ENCODE measurements at places on chromosomes 5 and 9.

DNA sequence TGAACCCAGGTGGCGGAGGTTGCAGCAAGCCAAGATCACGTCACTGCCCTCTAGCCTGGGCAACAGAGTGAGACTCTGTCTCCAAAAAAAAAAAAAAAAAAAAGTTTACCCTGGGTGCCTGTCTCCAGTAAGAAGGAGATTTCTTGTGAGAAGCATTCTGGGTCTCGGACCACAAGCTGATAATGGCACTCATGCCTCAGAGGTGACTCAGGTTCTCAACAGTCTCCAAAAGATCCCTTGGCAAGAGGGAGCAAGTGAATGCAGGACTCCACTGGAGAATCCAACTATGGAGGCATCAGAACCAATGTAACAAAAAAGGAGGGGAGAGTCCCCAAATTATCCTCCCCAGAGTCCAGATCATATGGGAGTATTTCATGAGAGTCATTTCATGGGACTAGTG lies 106.0 kb upstream of the LRRTM2 start:
- no peak overlapping the region for H3K4me3 ChIP-seq
- peaks cover 51% of the 10 kb centered on the region for H3K4me1 ChIP-seq
- H3K27me3 ChIP-seq: no peaks in the 10 kb centered on the region
- peaks cover 6% of the 10 kb centered on the region for H3K36me3 ChIP-seq
- no peak overlapping the region for H3K27ac ChIP-seq

GRCh38 chr9:84166891-84167290 lies 173.7 kb downstream of the SLC28A3 start:
- no peak for DNase-seq
- no peaks in the 10 kb centered on the region for H3K36me3 ChIP-seq
- H3K27me3 ChIP-seq: peaks cover 9% of the 10 kb centered on the region
- no peaks in the 10 kb centered on the region for H3K4me1 ChIP-seq

DNA sequence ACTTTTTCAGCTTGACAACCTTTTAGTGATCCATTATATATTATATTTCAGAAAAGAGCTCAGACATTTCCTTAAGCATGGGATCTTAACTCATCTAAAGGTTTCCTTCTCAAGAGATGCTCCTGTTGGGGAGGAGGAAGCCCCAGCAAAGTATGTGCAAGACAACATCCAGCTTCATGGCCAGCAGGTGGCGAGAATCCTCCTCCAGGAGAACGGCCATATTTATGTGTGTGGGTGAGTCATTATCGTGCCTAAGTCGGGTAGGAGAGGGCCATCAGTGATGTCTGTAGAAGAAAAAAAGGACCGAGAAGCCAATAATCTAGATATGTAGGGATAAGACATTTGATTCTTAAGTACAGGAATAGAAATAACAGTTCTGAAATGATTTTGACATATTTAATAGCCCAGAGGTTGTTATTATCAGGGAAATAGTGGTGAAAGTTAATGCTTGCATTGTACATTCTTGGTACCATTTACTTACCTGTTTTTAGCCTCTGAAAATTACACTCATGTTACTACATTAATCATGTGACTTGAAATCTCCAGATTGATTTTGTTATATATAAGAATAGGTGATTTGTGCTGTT lies 28.2 kb downstream of the MTRR start:
- peaks cover 16% of the 10 kb centered on the region for H3K4me1 ChIP-seq
- no peaks in the 10 kb centered on the region for H3K27me3 ChIP-seq
- H3K36me3 ChIP-seq: peaks cover 69% of the 10 kb centered on the region
- no peak overlapping the region for H3K4me3 ChIP-seq

- no peak for DNase-seq
- H3K27me3 ChIP-seq: no peaks in the 10 kb centered on the region
- peaks cover 6% of the 10 kb centered on the region for H3K36me3 ChIP-seq
- peak overlapping the region; percentile 29 for H3K27ac ChIP-seq
Observed at GRCh38 chr9:20315677-20316076, 306.6 kb downstream of the MLLT3 start.

DNA sequence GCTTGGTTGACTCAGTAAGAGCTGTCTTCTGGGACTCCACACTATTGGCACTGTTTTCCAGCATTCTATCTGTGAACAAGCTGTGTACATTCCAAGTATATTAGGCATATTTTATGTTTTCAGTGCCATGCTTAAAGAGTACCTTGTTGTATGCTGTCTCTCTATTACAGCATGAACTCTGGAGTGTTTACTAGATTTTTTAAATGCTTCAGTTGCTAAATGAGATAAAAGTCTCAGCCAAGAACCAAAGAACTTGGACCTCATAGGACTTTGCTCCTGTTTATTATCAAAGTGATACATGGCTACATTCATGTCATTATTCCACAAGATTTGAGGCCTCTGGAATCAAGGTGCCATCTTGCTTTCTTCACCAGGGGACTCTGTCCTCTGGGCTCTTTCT lies 167.2 kb downstream of the C9orf152 start:
- no peak overlapping the region for H3K4me3 ChIP-seq
- H3K36me3 ChIP-seq: no peaks in the 10 kb centered on the region
- DNase-seq: no peak
- H3K4me1 ChIP-seq: no peaks in the 10 kb centered on the region

- H3K4me3 ChIP-seq: peak overlapping the region; percentile 91
- peak; percentile 95 for DNase-seq
- peaks cover 20% of the 10 kb centered on the region for H3K27me3 ChIP-seq
- H3K27ac ChIP-seq: peak overlapping the region; percentile 94
- H3K4me1 ChIP-seq: peaks cover 22% of the 10 kb centered on the region
Observed at GRCh38 chr5:79514391-79515105, 614 bp upstream of the HOMER1 start.

DNA sequence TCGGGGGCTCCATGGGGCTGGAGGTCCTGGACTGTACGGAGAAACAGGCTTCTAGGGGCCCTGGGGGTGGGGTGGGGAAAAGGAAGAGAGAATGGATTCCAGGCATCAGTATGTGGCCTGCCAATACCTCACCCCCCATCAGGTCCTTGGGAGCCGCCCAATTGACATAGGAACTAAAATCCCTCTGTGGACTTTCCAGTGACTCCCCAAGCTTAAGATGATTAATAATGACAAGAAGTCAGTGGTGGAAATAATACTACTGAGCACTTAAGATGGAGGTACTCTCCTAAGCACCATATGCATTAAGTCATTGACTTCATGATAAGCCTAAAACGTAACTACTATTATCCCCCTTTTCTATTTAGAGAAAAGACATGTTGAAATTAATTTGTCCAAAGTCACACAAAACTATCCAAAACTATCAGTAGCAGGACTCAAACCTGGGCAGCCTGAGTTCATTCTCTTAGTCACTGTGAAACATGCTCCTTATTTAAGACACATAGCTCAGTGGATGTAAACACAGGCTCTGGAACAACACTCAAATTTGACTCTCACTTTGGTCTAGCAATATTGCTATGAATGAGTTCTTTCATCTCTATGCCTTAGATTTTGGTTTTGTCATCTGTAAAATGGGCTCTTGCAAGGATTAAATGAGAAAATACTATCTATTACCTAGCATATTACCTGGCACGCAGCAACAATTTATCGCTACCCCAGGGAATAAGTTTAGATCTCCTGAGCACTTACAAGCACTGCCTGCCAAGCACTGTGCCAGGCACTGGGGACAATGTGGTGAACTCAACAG lies 9.5 kb downstream of the SPRY4 start:
- H3K4me1 ChIP-seq: peaks cover 7% of the 10 kb centered on the region
- peaks cover 13% of the 10 kb centered on the region for H3K27me3 ChIP-seq
- DNase-seq: no peak
- no peak overlapping the region for H3K4me3 ChIP-seq

DNA sequence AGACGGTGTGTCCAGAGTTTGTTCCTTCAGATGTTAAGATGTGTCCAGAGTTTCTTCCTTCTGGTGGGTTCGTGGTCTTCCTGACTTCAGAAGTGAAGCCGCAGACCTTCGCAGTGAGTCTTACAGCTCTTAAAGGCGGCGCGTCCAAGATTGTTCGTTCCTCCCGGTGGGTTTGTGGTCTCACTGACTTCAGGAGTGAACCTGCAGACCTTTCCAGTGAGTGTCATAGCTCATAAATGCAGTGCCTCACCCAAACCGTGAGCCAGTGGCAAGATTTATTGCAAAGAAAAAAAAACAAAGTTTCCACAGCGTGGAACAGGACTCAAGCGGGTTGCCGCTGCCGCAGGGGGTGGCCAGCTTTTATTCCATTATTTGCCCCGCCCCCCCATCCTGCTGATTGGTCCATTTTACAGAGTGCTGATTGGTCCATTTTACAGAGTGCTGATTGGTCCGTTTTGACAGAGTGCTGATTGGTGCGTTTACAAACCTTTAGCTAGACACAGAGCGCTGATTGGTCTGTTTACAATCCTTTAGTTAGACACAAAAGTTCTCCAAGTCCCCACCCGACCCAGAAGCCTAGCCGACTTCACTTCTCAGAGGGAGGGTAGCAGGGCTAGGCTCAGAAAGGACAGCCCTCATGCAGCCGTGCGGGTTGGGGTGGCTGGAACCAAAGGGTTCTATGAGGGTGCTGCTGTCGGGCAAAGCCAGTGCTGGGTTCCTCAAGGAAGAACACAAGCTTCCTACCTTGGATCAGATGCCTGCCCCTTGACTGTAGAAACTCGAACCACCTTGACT lies 9.1 kb upstream of the RNF130 start:
- DNase-seq: no peak
- peaks cover 1% of the 10 kb centered on the region for H3K36me3 ChIP-seq
- H3K4me3 ChIP-seq: peak overlapping the region; percentile 29

- peak; percentile 82 for DNase-seq
- peak overlapping the region; percentile 23 for H3K4me3 ChIP-seq
- peaks cover 39% of the 10 kb centered on the region for H3K4me1 ChIP-seq
- H3K27me3 ChIP-seq: no peaks in the 10 kb centered on the region
Observed at GRCh38 chr5:54743997-54744788, 226.6 kb downstream of the SNX18 start.

All from activated CD8-positive, alpha-beta memory T cell treated with anti-CD3 and anti-CD28 coated beads, Interleukin-2, amount 10 ng/mL, durations not matched to agents 7 days and 5 days (primary cell).